MG63 (cell line): ENCODE measurements at places on chromosomes 4 and X.

GRCh38 chr4:3034231-3034630 lies 40.1 kb downstream of the HTT-AS start:
- no peak for DNase-seq

DNA sequence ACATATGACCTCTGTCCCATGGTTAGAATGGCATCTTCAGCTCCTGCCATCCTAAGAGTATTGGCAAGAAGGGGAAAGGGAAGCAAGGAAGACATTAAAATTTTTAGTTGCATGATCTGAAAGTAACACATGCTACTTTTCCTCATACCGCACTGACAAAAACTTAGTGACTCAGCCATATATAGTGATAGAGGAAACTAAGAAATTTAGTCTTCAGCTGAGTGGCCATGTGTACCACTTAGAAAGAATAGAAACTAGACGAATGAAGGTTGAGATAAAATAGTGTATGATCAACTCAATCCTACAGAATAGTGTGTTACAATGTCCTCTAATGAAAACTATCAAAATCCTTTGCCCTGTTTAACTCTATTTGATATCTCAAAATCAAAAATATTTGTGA lies 164.1 kb downstream of the PPP3CA start:
- DNase-seq, result no peak

- no peak for DNase-seq
These were observed 318.7 kb downstream of the CAMK2D start for GRCh38 chr4:113442826-113443225.

GRCh38 chr4:179017581-179017980 lies 1575.3 kb upstream of the AGA start:
- no peak for DNase-seq

DNA sequence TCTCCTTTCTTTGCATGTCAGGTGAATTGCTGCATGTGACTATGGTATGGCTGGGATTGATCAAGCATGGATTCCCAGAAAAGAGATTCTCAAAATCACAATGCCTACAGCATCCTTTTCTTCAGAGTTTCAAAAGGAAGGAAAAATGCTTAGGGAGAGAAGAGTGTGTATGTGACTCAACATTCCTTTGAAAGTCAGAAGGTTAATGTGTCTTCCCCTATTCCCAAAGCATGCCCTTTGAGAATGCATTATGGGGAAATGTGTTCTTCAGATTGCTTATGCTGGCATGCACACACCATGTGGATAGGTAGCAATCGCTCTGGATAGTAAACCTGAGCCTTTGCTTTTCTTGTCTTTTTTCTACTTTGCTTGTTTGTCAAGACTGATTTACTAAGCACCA lies 78.5 kb downstream of the ELOVL6 start:
- DNase-seq, result no peak

- DNase-seq, result no peak
These were observed 375.5 kb downstream of the PCDH18 start for GRCh38 chr4:137156807-137157206.

DNA sequence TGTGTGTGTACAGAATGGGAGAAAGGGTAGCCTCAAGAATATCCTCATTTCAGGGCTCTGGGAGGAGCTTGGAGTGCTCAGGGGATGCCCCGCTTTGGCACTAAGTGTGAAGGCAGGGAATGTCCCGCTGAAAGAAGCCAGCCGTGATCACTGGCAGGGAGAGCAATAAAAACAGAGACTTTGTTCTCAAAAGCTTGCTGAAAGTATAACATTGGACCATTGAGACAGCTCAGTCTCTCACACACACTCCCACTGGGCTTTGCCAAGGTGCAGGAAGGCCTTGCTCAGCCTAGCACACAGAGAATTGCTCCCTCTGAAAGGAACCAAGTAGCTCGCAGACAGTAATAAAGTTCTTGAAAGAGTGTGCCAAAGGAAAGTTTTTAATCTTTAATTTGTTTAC lies 143.8 kb upstream of the SLITRK2 start:
- no peak for DNase-seq

DNA sequence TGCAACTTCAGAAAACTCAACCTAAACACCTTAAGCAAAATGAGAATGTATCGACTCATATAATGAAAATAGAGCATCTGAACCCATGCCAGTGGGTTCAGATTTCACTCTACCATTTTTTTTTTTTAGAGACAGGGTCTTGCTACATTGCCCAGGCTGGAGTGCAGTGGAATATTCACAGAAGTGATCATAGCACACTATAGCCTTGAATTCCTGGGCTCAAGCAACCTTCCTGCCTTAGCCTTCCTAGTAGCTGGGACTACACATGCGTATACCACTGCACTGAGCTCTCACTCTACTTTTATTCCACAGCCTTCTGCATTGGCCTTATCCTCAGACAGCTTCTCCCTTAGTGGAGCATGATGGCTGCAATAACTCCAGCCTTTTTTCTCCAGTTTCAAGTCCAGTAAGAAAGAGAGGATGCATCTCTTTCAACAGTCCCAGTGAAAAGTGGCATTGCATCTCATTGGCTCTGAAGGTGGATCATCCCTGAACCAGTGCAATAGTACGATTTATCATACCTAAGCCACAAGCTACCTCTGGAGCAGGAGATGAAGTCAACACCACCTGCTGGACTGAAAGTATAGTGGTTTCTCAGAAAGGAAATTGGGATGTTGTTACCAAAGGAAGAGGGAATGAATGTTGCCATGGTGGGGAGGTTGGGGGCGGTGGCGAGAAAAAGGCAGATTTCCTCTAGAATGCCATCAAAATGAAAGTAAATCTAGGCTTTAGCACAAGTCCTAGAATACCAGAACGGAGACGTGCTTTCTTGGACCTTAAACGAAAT lies 2.0 kb upstream of the SOD3 start:
- no peak for DNase-seq

GRCh38 chr4:83556006-83556707 lies 20.2 kb downstream of the GPAT3 start:
- DNase-seq, result no peak

GRCh38 chrX:16212024-16212423 lies 44.7 kb downstream of the MAGEB17 start:
- DNase-seq, result peak; percentile 47

DNA sequence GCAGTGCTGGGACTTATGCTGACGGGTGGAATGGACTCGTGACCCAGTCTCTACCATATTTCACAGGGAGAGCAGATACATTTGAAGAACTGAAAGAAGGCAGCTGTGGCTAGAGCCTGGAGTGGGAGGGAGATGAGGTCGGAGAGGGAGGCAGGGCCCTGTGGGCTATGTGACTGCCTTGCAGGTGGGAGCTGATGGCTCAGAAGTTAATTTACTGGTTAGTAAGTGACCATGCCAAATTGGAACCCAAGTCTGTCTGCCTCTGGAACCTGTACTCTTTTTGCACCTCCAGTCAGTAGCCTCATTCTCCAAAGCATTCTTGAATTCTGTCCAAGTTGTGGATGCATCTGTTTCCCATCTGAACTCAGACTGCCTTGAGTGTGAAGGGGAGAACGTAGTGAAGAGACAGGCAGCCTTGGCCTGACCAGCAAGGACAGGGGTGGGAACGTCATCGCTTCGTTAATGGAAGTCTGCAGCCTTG lies 92.3 kb downstream of the REPS2 start:
- no peak for DNase-seq

DNA sequence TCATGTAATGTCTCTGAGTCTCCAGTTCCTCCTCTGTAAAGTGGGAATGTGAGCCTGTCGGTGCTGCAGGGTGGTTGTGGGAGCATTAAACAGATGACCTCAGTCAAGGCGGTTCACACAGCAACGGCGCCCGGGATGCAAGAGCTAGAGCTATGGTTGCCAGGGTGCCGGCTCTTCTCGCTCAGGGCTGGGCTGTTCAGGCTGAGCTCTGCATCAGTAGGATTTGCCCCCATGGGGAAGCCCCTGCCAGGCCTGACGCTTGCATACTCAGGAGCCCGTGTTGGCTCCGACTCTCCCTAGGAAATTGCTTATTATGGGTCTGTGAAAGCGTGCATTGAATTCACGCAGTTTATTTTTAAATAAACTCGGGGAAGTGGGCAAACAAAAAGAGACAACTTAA lies 67.3 kb downstream of the PSAPL1 start:
- DNase-seq, result no peak

DNA sequence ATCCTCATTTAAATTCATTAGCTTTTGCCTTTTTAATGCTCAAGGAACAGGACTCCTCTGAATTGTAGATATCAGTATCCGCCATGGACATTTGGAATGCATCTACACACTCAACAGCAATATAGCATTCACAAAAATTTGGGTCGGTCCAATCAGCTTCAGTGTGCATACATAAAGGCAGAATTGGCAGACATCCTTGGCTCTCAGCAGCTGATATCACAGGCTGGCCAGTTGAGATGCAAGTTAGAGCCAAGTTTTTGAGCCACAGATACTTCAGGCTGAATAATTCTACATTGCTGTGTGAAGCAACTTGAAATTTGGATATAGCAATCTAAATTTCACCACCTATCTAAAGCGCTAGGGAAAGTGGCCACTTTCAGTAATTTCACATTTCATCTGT lies 821.1 kb downstream of the PCDH19 start:
- peak; percentile 0 for DNase-seq

- no peak for DNase-seq
These were observed 57.5 kb downstream of the PCDH18 start for GRCh38 chr4:137474711-137475301.

GRCh38 chr4:33626221-33626620 lies 2618.1 kb downstream of the ARAP2 start:
- no peak for DNase-seq

DNA sequence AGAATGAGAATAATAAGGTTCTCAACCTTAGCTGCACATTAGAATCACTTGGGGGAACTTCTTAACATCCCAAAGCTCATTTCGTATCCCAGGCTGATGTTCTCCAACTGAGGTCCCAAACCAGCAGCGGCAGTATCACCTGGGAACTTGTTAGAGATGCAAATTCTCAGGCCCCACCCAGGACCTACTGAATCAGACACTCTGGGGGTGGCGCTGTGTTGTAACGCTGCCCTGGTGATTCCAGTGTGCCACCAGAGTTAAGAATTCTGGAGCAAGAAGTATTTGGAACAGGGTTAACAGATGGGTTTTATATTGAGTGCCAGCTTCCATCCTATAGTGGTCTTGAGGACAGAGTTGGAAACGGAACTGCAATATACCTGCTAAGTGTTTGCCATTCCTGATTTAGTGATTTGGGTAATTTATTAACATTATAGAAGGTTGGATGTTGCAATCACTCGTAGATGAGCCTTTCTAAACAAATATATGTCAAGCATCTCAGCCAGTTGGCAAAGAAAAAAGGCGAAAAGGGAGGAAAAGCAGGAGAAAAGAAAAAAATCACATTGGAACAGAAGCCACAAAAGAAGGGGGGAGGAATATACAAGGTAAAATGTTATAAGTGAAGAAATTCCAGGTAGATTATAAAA lies 141.0 kb downstream of the ARX start:
- DNase-seq, result no peak

DNA sequence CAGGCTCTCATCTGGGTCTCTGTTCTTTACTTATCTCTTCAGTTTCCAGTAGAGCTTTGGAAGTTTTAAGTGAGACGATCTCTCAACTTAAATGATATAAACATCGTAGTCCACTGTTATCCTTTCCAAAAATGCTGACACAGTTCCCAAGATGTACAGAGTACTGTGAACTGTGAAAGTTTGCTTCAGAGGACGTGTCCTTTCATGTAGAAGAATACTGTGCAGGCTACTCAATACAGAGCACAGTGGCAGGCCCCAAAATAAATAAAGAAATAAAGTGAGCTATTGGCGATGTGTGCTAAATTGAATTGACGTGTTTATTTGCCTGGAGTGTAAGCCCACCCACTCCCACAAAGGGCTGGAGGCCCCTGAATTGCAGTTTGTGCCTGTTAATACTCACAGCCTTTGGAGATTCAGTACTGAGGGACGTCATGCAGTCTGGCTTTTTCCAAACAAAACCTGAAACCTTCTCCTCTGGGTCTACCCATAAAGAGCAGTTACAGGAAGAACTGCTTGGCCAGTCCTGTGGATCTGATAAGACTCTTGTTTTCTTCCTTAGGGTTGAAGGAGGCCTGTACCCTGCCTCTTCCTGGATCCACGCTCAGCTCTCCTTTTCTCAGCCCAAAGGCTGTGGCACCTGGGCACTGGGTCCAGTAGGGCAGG lies 66.1 kb downstream of the SOWAHB start:
- DNase-seq, result no peak

DNA sequence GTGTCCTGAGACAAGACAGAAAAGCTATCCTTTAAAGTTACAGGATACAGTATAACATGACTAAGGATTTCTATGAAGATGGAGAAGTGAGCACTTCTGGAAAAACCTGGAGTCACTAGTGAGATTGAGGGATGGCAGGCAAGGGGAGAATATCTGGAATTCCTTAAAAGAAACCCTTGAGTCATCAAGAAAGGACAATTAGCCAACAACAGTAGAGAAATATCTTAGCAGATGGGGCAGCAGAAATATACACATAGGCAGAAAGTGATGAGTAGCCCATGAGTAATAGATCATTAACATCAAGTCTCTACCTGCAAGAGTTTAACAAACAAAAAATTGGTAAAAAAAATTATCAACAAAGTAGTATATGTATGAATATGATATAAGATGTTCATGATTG lies 858.8 kb upstream of the FRG1 start:
- DNase-seq, result no peak

DNA sequence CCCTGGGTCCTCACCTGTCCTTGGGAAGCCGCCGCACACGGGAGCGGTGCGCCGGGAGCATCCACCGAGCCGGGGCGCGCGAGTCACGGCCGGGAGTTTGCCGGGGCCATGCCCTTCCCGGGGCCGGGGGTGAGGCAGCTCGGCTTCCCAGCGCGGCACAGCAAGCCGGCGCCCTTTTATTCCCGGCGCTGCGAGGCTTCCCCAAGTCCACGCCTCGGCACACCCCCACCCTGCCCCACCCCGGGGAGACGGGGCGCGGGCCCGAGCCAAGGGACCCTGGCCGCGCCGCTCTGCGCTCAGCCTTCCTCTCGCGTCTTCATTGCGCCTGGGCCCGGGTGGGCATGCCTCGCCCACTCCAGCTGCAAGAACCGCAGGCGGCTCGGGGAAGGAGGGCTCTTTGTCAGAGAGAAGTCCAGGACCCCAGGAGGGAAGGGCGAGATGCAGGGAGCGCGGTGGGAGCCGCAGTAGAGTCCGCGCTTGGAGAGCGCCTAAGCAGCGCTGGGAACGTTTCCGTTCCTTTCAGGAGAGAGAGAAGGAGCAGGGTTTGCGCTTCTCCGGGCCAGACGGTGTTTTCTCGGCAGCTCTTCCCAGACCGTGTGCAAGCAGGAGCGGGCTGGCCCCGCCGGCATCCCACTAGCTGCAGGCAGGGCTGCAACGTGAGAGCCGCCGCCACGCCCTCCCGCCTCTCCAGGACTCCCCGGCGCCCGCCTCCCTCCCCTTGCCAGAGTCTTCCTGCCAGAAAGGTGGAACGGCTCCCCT lies at the start of gene MXRA5:
Gene MXRA5 (minus strand): TSS at position 152 of the 759 bp plus-strand sequence. CDS start 2,819 bp downstream, outside the sequence.
- peak; percentile 6 for DNase-seq

DNA sequence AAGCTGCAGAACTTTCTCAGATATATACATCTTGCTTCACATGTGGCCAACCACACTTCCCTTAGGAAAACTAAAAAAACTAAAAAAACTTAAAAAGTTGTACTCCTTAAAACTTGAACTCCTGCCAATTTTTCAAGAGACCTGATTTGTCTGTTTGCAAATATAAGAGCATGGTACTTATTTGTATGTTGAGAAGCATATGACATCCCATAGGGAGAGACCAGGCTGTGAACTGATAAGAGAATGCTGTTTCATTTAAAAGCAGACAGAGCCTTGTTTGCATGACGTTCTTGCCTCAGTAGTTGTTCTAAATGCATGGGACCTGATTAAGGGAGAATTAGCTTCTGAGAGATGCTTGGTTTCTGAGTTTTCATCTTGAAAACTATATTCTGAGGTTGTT lies 169.9 kb downstream of the GPC3 start:
- no peak for DNase-seq
